NCI-H1092 (cell line): ENCODE measurements at places on chromosomes 5 and 9.

- DNase-seq = no peak
Measured at GRCh38 chr5:43583724-43584123, 19.3 kb upstream of the NNT start.

DNA sequence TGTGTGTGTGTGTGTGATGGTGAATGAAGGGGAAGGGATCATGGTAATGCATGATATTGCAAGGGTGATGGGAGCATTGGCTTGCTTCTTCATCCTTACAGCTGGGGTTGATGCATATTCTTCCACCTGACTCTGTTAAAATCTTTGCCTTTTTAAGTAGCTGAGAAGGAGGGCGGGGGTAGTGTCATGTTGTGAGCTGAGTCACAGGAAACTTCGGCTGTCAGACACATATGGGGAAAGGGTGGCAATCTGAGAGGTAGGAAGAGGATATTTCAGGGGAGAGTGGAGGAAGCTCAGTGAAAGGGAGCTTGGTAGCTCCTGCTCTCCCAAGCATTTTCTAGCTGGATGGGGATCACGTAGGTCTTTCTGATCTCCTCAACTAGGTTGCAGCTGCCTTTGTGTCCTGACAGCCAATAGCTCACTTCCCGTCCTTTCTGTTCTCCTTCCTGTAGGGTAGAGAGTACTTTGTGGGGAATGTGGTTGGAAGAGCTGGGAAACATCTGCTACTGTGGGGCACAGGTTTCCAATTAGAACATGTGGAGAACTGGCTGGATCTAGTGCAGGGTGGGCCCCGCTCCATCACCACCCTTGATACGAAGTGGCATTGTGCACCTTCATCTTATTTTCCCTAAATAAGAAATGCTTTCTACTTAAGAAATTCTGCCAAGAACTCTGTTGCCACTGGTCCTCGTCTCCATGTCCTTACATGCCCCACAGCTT, 18.1 kb upstream of the CLK4 start:
- no peak for DNase-seq

- DNase-seq = no peak
Measured at GRCh38 chr5:180241600-180241999, 32.6 kb upstream of the RASGEF1C start.

GRCh38 chr9:96554326-96554725, 65.3 kb downstream of the CDC14B start:
- no peak for DNase-seq

GRCh38 chr5:77832166-77832770, 56.1 kb upstream of the TBCA start:
- DNase-seq = no peak

- no peak for DNase-seq
Measured at GRCh38 chr5:145835848-145836239, 702 bp upstream of the PRELID2 start.

- DNase-seq = no peak
Measured at GRCh38 chr5:83147593-83147992, 70.2 kb downstream of the XRCC4 start.

GRCh38 chr5:121296356-121296755, 555.3 kb upstream of the FTMT start:
- no peak for DNase-seq
